ENCODE measurements at places on chromosomes 1 and 21.

GRCh38 chr1:167728818-167729410, 7.1 kb downstream of the MPZL1 start:
- DNase-seq: no peak

DNA sequence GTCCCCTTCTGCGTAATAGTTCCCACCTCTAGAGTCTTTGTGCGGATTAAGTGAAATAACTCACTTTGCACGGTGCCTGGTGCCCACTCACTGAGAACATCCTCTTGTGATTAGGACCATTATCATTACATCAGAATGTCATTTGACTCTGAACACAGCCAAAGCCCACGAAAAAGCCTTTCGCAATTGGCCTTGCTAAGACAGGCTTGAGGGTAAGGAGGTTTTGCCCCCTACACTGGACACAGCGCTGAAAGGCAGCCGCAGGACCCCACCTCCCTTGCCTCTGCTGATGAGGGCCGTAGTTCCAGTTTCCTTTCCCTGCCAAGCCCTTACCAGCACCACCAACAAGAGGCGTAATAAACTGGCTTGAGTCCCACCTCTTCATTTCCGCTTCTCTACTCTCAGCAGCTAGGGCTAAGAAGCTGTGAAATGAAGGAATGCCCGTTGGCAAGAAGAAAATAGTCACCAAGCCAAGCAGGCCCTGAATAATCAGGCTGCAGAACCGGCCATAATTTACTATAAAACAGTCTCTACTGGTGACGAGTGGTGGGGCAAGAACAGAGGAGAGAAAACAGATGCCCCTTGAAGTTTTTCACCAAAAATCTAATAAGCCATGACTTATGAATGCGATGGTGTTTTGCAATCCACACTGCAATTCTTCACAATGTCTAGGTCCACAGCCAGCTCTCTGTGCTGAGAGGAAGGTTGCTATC, 53.1 kb downstream of the SH3GLB1 start:
- DNase-seq: no peak

DNA sequence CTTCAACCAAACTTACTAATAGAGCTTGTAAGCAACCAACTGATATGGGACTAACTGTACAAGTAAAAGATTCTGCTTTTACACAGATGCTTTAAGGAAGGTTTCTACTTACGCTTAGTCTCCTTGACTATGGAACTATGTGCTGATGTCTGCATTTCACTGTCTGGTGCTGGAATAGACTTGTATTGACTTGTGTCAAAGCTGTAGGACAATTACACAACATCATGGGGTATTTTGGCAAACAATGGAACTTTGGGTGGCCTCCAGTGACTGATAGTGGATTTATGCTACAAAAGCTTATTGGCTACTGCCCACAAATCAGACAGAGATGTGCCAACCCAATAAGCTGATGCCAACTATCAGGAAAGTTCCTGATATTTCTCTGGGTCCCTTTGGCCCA, 10.6 kb downstream of the CBR1 start:
- no peak for DNase-seq

- DNase-seq: no peak
These were observed 44.3 kb downstream of the PCNX2 start for GRCh38 chr1:233251201-233251720.

DNA sequence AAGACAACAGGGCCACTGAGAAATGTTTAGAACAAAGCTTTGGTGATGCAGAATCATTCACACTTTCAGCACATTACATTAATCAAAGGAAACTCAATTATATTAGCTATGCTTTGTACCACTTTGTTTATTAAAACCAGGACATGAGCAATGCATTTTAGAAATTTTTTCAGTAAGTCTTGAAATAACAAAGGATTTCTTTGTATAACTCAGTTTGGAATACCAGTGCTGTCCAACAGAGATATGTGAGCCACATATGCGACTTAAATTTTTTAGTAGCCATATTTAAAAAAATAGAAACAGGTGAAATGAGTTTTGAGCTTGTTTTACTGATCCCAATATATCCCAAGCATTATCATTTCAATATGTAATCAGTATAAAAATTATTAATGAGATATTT, 18.8 kb upstream of the F3 start:
- no peak for DNase-seq

GRCh38 chr1:30764396-30764795, 6.8 kb upstream of the LAPTM5 start:
- no peak for DNase-seq

- DNase-seq: no peak
These were observed 441.9 kb upstream of the ADGRL4 start for GRCh38 chr1:79448426-79448825.

- DNase-seq: no peak
These were observed 149.6 kb downstream of the FMN2 start for GRCh38 chr1:240241278-240241677.

GRCh38 chr1:243890576-243890975, 40.5 kb upstream of the AKT3 start:
- no peak for DNase-seq

GRCh38 chr1:11880911-11881748, 22.4 kb upstream of the NPPB start:
- DNase-seq: no peak

DNA sequence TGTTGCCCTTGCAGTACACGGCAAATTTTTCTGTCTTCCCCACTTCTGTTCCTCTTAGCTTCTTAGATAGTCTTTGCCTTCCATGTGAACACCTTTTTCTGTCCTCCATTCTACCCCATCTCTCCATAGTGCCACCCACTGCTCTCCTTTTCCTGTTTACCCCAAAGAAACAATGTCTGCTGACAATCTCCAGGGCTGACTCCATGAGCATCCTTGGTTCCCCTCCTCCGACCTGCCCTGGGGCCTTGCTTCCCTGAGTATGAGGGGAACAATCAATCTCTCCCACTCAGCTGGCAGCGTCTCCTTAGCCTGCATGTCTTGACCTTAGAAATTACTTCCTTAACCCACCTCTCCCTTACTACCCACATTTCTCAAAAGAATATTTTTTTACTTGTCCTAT, 12.3 kb upstream of the MYBPHL start:
- DNase-seq: no peak

DNA sequence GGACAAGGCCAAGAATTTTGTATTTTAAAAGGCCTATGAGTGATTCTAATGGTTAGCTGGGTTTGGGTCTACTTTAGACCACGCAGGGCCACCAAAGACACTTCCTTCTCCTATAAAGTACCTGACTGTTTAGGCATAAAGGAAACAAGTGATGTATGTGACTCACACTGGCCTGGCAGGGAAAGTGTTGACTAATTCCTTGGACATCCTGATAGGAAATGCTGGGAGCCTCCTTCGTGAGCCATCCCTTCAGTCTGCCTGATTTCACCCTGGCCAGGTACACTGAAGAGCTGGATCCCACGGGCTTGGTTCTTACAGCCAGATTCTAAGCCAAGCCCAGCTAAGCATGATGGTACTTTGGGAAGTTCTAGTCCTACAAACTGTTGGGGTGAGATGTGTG, 100.5 kb upstream of the HMGB4 start:
- DNase-seq: no peak

DNA sequence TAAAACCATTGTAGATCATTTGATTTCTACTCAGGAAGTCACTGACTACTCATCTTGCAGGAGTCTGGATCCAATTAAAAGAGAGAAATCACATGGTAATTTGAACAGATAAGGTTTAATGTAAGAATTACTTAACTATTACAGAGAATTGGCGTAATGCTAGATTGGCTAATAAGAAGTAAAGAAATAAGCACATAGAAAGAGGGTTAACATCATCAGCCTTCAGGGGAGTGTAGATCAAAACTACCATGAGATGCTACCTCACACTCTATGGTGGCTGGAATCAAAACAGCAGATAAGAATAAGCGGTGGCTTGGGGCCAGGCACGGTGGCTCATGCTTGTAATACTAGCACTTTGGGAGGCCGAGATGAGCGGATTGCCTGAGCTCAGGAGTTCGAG, 11.7 kb downstream of the ST3GAL3 start:
- no peak for DNase-seq

DNA sequence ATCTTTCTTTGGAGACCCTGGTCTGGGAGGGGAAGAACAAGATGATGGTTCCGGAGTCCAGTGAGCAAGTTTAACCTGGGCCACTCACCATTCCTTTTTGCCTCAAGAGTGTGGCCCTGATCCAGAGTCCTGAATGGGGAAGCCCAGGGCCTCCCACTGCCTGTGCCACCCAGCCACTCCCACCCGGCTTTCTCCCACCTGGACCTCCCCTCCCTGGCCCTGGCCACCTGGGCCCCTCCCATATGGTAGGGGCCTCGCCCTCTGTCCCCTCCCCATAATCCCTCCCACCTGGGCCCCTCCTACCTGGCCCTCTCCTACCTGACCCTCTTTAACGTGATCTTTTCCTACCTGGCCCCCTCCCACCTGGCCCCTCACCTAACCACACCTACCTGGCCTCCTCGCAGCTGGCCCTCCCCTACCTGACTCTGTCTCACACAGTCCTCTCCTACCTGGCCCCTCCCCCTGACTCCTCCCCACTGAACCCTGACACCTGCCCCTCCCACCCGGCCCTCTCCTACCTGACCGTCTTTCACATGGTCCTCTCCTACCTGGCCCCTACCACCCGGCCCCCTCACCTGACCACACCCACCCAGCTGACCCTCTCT, 220.7 kb upstream of the VAMP3 start:
- DNase-seq: no peak

DNA sequence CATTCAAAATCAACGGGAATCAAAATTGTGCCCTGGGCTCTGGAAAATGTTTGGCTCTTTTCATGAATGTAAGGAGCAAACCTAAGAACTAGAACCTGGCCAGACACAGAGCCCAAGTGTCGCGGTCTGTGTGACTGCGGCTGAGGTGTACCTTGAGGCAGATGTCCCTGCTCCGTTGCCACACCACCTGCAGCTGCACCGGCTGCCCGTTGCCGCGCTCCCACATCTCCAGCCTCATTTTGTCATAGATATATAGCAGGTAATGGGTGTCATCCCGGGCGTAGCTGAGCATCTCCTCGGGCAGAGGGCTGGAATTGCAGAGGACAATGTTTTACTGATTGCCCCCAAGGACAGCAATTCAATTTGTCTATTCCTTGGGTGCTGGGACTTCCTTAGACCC, 18.7 kb downstream of the EXOSC10 start:
- DNase-seq: no peak

DNA sequence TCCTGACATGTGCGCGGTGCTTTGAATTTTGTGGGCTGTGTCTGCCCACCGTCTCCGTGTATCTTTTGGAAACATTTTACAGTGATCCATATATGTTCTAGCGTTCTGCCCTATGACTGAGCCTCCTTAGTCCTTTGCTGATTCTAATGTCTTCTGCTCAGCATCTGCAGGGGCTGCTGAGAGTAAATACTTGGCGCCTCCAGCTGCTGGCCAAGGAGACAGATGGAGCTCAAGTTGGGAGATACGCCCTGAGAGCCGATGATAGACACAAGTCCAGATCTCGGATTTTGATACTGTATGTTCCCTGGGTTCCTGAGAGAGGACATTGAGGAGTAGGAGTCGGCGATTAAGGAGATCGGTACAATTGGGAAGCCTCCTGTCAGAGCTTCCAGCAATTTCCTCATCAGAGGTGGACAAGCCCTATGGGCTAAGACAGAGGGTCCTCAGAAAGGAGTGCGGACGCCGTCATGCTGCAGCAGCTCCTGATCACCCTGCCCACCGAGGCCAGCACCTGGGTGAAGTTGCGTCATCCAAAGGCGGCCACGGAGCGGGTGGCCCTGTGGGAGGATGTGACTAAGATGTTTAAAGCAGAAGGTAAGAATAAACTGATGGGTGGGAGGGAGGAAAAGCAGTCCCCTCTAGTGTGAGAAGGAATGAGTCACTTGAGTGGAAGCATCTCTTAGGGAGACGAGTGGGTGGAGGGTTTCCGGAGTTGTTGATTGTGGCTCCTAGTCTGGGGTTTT, 390 bp downstream of the ZFP69B start:
- DNase-seq: no peak

- DNase-seq: no peak
These were observed 4.0 kb upstream of the CSF3R start for GRCh38 chr1:36486439-36487335.

- DNase-seq: no peak
These were observed 97.1 kb upstream of the ESRRG start for GRCh38 chr1:216820345-216820744.

- no peak for DNase-seq
These were observed 82.9 kb downstream of the FAM78B start for GRCh38 chr1:166083887-166084286.

GRCh38 chr1:211068976-211069375, 65.0 kb downstream of the KCNH1 start:
- DNase-seq: no peak

- DNase-seq: no peak
These were observed 642 bp downstream of the MLLT11 start for GRCh38 chr1:151060657-151061421.

DNA sequence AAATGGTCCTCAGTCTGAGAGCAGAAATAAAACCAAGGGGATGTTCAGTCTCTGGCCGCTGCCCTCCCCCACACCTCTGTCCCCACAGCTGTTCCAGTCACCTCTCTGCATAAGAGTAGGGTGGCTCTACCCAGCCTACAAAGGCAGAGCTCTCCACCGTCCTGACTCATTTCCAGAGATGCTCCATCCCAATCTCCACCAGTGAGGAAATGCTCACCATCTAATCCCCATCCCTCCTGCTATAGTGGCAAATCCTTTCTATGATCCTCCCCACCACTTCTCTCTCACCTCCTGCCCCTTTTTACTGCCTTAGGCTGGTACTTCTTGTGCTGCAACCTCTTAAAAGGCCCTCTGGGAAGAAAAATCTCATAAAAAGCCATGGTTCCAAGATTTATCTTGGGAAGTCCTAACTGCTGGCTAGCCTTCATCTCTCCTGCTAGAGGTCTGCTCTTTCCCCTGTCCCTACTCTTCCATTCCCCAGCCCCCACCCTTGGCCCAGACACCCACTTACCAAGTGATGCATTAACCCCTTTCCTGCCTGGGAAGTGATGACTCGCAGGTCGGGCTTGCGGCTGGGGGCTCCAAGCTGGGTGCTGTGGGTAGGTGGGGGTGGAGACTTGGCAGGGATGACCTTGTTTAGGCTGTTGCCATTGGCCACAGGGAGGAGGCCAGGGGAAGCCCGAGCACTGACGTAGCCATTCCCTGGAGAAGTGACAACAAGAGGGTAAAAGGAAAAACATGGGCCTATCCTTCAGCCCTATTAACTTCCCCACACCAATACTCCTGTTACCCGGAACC, 23.9 kb downstream of the MEF2D start:
- no peak for DNase-seq

DNA sequence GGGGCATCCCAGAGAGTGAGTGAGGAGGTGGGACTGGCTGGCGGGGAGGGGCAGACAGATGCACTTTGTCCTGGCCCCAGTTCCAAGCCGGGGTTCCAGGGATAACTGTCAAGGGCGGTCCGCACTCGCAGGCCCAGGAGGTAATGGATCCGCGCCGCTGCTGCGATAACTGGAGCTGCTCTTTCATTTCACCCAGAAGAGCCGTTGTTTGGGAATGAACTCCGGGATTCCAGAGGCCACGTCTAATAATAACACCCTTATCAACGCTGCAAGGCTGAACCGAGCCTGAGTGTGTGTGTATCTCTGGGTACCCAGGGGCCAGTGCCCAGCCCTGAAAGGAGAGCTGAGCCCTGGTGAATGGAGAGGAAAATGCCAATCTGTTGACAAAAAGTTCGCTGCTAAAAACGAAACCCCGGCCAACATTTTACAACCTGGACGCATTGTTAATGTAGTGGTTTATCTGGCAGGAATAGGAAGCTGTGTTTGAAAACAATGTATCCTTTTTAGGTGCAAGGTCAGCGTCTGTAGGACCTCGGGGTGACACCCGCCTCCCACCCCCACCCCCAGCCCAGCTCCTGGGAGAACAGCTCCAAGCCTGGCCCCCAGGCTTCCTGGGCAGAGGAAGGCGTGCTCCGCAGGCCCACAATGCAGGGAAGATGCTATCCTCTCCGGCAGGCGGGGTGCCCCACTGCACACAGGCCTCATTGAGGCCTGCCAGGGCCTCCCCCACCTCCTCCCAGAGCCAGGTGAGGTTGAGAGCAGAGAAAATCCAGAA, 119.7 kb downstream of the PROX1 start:
- DNase-seq: no peak
